Activated T-cell treated with anti-CD3 and anti-CD28 coated beads for 4 hours (primary cell): ENCODE measurements at places on chromosomes 3 and 15.
A peak's percentile ranks its signal among the peaks of the same experiment; 100 is the strongest.

GRCh38 chr3:164452707-164453106 is 625.6 kb downstream of the SI start:
- no peak for DNase-seq

DNA sequence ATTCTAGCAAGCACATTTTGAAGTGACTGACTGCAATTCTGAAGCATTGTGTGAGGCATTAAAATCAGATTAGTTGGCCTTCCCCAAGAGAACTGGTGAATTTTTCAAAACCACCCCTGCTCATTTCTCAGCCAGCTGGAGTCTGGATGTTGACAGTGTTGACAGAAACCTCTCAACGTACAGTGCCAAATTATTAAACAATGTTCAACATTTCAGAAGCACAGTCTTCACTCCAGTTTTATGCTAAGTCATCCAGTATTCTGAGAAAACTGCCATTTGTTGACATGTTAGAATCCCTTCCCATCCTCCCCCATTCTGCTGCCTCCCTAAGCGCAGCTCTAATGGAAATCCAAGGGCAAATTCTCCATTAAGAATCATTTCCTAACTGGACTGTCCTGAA is 369.3 kb upstream of the TRIM42 start:
- DNase-seq: no peak

DNA sequence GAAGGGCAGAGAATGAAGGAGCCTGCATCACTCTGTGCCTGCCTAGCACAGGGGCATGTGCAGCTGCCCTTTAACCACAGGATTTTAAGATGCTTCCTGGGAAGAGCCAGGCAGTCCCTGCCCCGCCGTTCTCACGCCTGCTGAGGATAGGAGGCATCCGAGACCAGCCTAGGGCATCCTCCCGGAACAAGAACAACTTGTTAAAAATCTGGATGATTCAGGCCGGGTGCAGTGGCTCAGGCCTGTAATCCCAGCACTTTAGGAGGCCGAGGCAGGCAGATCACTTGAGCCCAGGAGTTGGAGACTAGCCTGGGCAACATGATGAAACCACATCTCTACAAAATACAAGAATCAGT is 15.2 kb downstream of the NRROS start:
- no peak for DNase-seq

DNA sequence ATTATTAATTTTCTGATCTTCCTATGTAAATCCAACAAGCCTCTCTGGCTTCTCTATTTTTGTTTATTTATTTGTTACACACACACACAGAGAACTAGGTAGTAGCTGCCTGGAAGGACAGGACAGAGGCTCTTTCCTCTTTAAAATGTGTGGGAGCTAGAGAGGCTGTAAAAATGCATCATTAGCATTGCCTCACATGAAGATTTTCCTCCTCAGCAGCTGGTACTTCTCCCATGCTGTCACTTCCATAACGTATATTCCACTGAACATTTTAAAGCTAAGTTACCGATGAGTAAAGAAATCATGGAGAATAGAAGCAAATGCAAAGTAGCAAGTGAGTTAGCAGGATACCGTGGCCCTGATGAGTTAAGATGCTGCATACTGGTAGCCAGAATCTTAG is 63.9 kb downstream of the IMPG2 start:
- no peak for DNase-seq

DNA sequence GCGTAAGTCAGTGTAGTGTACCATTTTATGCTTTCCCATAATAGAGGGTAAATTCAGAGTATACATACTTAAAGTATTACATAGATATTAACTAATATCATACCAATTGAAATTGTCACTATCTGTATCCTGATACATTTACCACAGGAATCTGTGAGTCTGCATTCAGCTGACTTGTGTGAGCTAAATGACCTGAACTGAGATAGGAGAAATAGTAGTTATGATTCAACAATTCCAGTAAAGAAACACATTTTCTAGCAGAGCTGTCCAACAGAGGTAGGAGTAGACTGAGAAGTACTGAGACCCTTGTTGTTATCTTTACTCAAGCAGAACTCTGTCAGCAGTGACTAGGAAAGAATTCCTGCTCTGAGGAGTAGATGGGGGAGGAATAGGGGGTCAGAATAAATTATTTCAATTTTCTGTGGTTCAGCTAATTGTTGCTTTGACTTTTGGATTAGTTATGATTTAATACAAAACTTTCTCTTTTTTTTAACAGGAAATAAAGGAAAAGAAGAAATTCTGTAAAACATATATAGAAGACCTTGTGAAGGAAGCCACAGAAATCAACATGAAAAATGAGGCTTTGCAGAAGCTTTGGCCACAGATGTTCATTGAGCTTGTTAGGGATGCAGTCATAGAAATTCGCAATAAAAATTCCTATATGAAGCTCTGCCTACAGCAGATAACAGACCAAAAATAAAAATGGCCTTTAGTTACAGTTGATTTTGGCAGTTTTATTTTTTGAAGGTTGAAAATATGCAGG is 66.2 kb upstream of the THSD4 start:
- DNase-seq: no peak

DNA sequence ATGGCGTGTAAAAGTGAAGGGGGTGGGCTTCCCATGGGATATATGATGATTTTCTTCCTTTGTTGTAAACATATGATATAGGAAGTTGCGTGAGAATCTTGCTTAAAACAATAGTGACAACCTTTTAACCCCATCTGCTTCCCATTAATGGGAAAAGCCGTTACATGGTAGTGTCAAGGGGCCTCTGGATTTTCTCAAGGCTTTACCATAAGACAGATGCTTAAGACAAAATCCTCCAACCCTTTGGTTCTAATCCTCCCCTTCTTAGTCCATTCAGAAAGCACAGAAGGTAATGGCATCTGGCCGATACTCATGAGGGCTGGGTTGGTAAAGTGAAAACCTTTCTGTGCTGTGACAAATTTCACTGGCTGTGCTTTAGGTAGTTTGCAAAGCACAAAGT is 25.0 kb downstream of the DPH3 start:
- no peak for DNase-seq

- DNase-seq: no peak
Observed at GRCh38 chr3:84039099-84039498, 919.7 kb upstream of the CADM2 start.

GRCh38 chr3:180420016-180420415 is 181.9 kb upstream of the TTC14 start:
- DNase-seq: no peak

DNA sequence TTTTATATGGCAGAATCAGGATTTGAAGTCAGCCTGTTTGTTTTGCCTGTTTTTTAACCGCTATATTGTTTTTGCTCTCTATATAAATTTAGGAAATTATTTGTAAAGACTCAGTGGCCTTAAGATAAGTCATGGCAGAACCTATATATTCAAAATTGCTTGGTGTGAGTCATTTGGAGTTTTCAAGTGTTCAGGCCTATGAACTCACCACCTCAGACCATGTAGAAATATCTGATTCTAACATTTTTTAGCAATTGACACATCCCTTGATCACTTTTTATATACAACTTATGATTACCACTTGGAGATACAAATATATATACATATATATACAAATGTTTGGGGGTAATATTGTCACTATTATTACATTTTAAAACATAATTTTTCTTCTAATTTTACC is 95.7 kb downstream of the VGLL3 start:
- no peak for DNase-seq

DNA sequence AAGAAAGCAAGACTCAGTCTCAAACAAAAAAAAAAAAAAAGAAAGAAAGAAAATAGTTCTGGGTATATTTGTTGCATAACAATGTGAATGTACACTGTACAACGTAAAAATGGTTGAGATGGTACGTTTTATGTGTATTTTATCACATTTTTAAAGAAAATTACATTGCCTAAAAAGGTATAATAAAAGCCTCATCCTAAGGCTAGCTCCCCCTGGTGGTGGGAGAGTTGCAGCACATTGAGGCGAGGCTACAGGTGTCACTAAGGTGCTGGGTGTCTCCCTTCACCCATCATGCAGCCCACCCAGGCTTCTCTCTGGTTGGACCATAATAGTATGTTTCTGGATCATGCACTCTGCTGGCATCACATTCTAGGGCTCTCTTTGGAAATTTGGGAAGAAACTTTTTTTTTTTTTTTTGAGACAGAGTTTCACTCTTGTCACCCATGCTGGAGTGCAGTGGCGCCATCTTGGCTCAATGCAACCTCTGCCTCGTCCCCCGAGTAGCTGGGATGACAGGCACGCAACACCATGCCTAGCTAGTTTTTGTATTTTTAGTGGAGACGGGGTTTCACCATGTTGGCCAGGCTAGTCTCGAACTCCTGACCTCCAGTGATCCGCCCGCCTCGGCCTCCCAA is 12.4 kb upstream of the RAB11A start:
- DNase-seq: peak; percentile 79
